Activated CD4-positive, alpha-beta T cell treated with anti-CD3 and anti-CD28 coated beads, Interleukin-2, amount 10 ng/mL, durations not matched to agents 7 days and 5 days (primary cell): ENCODE measurements at places on chromosomes 6 and 20.

GRCh38 chr6:9943026-9943425 is 471.8 kb downstream of the TFAP2A start:
- no peak for DNase-seq

GRCh38 chr6:90025523-90026061 is 131.3 kb downstream of the GJA10 start:
- DNase-seq: no peak

- DNase-seq: no peak
Observed at GRCh38 chr6:705047-705446, 12.1 kb upstream of the EXOC2 start.

- DNase-seq: peak; percentile 8
Observed at GRCh38 chr20:47438464-47439381, 63.0 kb upstream of the NCOA3 start.
